Endothelial cell (in vitro differentiated cells): ENCODE measurements at places on chromosomes 1 and 21. TPM values are rescaled to one million over a fixed set of nuclear protein-coding genes. Genes with fewer than 3 reads are reported as not detected.

DNA sequence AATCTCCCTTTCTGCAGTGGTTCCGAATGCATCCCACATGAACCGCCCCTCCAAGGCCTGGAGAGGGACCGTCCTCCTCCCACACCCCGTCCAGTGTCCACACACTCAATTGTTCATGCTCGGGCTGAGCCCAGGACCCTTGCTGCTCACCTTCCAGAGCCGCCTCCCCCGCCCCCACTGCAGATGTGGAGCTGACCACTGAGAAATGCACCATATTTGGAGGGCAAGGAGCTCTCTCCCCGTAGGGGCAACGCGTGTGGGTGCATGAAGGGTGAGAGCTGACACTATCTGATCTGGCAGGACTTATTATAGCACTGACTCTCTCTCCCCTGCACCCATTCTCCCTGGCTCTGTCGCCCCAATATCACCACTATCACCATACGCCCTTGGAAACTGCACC is 4.0 kb upstream of the S100A3 start:
- no peak overlapping the region for H3K27ac ChIP-seq
- no peak for DNase-seq
- no peak overlapping the region for H3K4me3 ChIP-seq
- H3K4me1 ChIP-seq: peaks cover 34% of the 10 kb centered on the region

DNA sequence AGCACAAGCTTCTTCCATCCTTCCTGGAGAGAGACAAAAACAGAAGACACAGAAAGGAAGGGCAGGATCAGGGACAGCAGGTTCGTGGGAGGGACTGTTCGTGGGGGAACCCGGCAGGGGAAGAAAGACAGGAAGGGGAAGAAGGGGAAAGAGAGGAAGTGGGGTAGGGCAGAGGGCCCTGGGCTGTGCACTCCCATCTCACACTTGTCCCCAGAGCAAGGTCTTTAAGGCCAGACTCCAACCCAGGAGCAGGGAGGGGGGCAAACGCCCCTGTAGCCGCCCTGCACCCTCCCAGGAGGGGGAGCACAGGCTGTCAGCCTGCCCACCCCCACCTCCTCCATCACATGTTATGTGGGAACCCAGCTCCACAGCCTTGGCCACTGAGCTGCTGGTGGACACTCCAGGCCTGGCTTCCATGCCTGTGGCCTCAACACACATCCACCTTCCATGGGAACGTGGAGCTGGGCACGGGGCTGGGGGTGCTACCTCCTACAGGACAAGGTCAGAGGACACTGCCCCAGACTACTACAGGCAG is 9.3 kb downstream of the SLC19A1 start:
- H3K36me3 ChIP-seq: peaks cover 6% of the 10 kb centered on the region
- H3K27me3 ChIP-seq: peaks cover 4% of the 10 kb centered on the region
- peaks cover 9% of the 10 kb centered on the region for H3K4me1 ChIP-seq
- H3K4me3 ChIP-seq: no peak overlapping the region

DNA sequence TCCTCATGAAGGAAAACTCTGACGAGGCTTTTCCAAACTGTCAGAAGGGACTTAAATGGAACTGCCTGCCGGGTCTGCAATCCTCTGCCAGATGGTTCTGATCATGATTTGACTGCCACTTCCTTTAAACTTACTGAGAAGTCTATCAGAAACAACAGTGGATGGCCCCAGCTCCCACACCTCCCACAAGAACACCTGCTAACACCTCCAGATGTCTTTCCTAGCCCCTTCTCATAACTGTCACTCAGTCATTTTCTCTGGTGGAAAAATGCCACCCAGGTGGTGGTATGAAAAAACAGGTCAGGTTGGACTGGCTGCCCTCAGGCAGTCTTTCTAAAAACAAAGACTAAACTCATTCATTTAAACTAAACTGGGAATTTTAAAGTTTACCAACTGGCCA is 66.7 kb upstream of the ABCD3 start:
- no peak for DNase-seq
- H3K27me3 ChIP-seq: peaks cover 2% of the 10 kb centered on the region
- H3K36me3 ChIP-seq: no peaks in the 10 kb centered on the region
- no peak overlapping the region for H3K27ac ChIP-seq
- H3K4me3 ChIP-seq: no peak overlapping the region

- H3K36me3 ChIP-seq: no peaks in the 10 kb centered on the region
- no peak for DNase-seq
- no peaks in the 10 kb centered on the region for H3K27me3 ChIP-seq
Measured at GRCh38 chr1:230807561-230808280, 60.5 kb downstream of the CAPN9 start.

DNA sequence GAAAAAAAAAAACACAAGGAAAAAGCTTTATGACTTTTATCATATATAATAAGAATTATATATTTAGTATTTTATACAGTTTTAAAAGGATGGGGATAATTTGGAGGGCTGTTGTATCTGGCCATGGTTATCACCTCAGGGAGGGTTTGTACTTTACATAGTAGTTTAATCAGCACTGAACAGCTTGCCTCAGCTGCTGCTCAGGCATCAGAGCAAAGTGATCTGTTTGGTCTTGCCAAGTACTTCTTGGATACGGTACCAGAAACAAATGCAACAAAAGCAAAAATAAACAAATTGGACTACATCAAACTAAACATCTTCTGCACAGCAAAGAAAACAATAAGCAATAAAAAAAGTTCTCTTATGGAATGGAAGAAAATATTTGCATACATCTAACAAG is 2.6 kb upstream of the SPTA1 start:
- DNase-seq: no peak
- H3K27ac ChIP-seq: no peak overlapping the region
- no peaks in the 10 kb centered on the region for H3K4me1 ChIP-seq
- peaks cover 2% of the 10 kb centered on the region for H3K27me3 ChIP-seq
- no peak overlapping the region for H3K4me3 ChIP-seq

DNA sequence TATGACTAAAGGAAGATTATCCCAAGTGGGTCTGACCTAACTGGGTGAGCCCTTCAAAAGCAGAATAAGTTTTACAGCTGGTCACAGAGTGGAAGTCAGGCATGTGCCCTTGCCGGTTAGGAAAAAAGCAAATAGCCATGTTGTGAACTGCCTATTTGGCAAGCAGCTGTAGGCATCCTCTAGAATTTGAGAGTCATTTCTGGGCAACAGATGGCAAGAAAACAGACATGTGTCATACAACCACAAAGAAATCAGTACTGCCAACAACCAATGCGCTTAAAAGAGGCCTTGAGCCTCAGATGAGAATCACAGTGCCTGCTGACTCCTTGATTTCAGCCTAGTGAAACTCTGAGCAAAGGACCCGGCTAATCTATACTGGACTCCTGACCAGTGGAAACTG is 26.8 kb downstream of the LRRC53 start:
- H3K4me3 ChIP-seq: no peak overlapping the region
- no peak overlapping the region for H3K27ac ChIP-seq
- DNase-seq: no peak
- no peaks in the 10 kb centered on the region for H3K27me3 ChIP-seq
- H3K36me3 ChIP-seq: no peaks in the 10 kb centered on the region

CR1L gene
- total RNA-seq: 48.0 TPM

YBEY gene
- total RNA-seq: 7.0 TPM

DNA sequence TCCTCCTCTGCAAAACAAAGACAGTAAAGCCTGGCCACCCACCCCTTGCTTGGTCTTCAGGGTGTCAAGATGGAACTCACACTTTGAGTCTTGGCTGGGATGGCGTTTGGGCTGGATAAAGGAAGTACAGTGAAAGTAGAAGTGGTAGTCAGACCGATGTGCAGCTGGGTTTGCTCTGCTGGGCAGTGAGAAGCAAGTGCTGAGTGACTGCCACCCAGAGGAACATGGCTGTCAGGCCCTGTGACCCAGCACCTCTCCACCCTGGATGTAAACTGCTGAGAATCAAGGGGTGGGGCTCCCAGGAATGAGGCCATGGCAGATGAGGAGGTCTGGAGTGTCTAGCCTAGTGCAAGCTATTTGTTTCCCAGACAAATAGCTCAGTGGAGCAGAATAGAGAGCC is 51.2 kb downstream of the POFUT2 start:
- H3K27ac ChIP-seq: no peak overlapping the region
- no peak for DNase-seq
- no peak overlapping the region for H3K4me3 ChIP-seq
- H3K36me3 ChIP-seq: no peaks in the 10 kb centered on the region
- H3K27me3 ChIP-seq: peaks cover 1% of the 10 kb centered on the region

DNA sequence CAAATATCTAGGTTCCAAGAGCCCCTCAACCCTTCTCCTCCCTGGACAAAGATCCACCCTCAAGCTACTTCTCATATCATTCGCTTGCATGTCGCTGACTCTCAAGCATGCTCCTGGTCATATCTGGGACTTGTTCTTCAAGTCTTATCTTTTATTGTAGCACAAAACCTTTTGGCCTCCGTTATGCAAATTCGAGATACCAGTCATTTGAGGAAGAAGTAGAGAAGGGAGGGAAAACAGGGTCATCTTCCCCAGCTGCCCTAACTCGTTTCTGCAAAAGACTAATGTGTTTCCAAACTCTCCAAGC is 63.8 kb upstream of the ETS2 start:
- no peak overlapping the region for H3K27ac ChIP-seq
- peaks cover 2% of the 10 kb centered on the region for H3K4me1 ChIP-seq
- DNase-seq: no peak

DNA sequence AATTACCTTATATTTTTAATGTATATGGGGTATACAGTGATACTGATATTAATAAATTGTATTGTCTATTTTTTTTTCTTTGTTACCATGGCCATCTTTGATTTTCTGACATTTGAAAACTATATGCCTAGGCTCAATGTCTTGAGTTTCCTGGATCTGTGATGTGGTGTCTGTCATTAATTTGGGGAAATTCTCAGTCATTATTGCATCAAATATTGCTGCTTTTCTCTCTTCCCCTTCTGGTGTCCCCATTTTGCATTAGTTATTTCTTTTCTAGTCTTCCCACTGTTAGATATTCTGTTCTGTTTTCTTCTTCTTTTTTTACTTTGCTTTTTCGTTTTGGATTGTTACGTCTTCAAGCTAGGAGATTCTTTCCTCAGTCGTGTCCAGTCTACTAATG is 33.8 kb downstream of the ZBTB40 start:
- no peak for DNase-seq
- peaks cover 16% of the 10 kb centered on the region for H3K4me1 ChIP-seq
- H3K36me3 ChIP-seq: no peaks in the 10 kb centered on the region

DNA sequence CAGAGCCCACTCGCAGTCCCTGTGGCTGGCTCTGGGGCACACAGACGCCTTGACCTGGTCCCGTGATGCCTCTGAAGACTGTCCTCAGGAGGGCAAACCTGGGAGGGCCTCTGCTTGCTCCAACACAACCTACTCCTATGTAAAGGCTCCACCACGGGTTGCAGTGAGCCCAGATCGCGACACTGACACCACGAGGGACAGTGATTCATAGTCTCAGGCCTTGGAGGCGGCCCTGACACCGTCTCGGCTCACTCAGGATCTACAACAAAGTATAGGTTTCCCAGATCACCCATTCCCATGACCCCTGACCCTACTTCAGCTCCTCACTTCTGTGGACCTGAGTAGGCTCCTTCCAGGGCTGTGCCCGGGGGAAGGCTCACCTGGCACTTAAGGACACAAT is 28.0 kb downstream of the NOL9 start:
- peaks cover 22% of the 10 kb centered on the region for H3K36me3 ChIP-seq
- no peak overlapping the region for H3K4me3 ChIP-seq
- peaks cover 6% of the 10 kb centered on the region for H3K27me3 ChIP-seq
- no peak overlapping the region for H3K27ac ChIP-seq
- DNase-seq: no peak

DNA sequence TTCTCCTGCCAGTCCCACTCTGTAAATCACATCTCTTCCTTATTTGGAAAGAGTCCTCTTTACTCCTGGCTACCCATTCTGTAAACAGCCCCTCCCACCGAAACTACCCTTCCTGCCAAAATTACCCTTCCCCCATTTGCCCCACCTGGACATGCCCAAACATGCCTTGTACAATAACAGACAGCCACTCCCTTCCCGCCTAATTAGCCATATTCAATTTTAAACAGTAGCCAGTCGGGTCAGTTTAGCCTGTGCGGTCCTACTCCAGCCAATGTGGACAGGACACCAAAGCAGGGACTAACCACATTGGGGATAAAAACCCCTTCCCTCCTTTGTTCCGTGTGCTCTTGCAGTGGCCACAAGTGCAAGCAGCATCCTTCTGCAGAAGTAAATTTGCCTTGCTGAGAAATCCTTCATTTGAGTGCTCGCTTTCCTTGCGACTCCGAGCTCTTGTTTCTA is 56.3 kb upstream of the MAP10 start:
- no peak for DNase-seq
- H3K36me3 ChIP-seq: peaks cover 26% of the 10 kb centered on the region

PTPRF gene
- 145 TPM for total RNA-seq

DNA sequence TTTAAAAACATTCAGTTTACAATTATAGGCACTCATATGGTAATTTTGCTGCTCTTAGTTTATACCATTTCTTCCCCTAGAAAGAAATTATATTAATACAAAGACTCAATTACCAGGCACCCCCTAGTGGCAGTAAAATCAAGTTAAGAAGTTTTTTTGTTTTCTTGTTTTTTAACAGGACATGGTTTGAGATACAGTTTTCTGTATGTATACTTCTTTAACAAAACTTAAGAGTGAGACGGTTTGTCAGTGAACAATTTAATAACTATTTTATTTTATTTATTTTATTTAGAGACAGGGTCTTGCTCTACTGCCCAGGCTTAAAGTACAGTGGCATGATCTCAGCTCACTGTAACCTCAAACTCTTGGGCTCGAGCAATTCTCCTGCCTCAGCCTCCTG is 224.6 kb downstream of the FAF1 start:
- H3K27ac ChIP-seq: no peak overlapping the region
- no peak for DNase-seq
